ENCODE measurements at places on chromosomes 1 and 21.

GRCh38 chr1:182635871-182636270 lies 31.7 kb upstream of the RGS16 start:
- H3K27me3 ChIP-seq, result peaks cover 4% of the 10 kb centered on the region
- H3K36me3 ChIP-seq, result no peaks in the 10 kb centered on the region
- no peak for DNase-seq
- no peak overlapping the region for H3K27ac ChIP-seq

- peaks cover 43% of the 10 kb centered on the region for H3K4me1 ChIP-seq
- H3K4me3 ChIP-seq, result peak overlapping the region; percentile 97
- H3K27me3 ChIP-seq, result no peaks in the 10 kb centered on the region
These were observed 3.3 kb downstream of the AMPD2 start for GRCh38 chr1:109622895-109623294.

DNA sequence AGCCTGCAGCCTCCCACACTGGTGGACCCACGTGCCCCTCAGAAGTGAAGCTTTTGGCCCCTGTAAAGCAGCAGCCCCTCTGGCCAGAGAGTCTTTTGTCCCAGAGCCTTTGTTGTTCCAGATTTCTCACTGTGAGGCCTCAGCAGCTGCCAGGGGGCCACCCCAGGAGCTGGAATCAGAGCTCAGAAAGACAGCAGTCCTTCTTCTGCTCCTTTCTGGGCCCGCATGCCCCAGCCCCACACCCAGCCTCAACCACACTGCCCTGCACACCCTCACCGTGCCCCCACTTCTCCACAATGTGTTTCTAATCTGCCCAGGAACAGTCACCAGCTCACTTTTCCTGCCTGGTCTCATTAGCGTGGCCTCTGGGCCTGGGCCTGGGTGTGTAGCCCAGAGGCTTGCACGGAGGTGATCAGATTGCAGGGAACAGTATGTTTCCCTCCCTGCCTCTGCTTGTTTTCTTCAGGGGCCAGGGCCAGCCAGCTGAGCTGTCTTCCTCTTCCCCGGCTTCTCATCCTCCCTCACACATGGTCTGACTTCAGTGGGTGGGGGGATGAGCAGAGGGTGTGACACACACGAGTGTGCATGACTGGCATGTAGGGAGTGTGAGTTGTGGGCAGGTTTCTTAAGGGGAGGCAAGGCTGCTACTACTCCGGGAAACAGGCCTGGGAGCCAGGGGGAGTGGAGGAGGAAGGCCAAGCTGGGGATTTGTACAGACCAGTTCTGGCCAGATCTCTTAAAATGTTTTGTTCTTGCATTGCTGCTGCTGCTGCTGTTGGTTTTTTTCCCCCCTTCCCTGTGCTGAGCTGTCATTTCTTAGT lies 82.5 kb upstream of the ZNF648 start:
- DNase-seq, result no peak
- H3K4me1 ChIP-seq, result peaks cover 7% of the 10 kb centered on the region
- no peaks in the 10 kb centered on the region for H3K36me3 ChIP-seq
- no peak overlapping the region for H3K27ac ChIP-seq

DNA sequence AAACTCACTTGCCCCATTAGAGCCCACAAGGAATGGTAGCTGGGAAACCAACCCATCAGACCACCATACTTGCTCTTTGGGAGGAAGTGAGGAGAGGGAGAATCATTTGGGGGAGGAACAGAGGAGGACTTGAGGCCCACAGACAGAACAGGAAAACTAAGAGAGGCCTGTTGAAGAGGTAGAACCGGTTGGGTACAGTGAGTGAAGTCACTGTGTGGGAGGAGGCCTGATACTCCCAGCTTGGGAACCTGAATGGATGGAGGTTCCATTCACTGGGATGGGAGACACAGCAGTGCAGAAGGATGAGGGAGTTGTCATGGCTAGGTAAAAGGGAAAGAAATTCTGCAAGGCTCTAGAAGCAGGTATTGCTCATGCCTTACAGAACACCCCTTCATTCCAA lies 63.4 kb upstream of the PSEN2 start:
- H3K27ac ChIP-seq, result no peak overlapping the region
- H3K4me3 ChIP-seq, result no peak overlapping the region
- DNase-seq, result no peak

DNA sequence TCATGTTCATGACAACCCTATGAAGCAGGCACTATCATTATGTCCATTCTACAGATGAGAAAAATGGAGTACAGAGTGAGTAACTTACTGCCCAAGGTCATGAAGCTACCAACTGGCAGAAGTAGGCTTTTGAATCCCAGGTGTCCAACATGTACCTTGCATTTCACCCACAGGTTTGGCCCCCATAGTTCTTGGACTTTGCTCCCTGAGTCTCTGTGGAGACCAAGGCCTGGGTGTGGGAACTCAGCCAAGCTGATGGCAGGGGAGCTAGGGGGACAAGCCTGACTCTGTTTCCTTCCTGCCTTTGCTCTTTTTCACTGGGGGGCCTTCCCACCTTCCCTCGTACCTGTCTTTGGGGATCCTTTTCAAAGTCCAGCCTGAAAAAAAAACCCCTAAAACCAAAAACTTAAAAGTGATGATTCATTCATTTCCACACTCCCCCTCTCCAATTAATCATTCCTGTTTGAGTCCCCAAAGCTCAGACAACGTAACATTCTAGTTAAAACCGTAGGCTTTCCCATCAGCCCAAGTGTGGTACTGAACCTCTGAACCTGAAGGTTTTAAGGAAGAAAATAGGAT lies 8.5 kb upstream of the TTC22 start:
- H3K36me3 ChIP-seq, result no peaks in the 10 kb centered on the region

- peaks cover 7% of the 10 kb centered on the region for H3K27me3 ChIP-seq
- no peak overlapping the region for H3K4me3 ChIP-seq
- DNase-seq, result no peak
- no peak overlapping the region for H3K27ac ChIP-seq
- H3K4me1 ChIP-seq, result no peaks in the 10 kb centered on the region
- peaks cover 2% of the 10 kb centered on the region for H3K36me3 ChIP-seq
These were observed 610.7 kb downstream of the PLPP3 start for GRCh38 chr1:55968661-55969060.

DNA sequence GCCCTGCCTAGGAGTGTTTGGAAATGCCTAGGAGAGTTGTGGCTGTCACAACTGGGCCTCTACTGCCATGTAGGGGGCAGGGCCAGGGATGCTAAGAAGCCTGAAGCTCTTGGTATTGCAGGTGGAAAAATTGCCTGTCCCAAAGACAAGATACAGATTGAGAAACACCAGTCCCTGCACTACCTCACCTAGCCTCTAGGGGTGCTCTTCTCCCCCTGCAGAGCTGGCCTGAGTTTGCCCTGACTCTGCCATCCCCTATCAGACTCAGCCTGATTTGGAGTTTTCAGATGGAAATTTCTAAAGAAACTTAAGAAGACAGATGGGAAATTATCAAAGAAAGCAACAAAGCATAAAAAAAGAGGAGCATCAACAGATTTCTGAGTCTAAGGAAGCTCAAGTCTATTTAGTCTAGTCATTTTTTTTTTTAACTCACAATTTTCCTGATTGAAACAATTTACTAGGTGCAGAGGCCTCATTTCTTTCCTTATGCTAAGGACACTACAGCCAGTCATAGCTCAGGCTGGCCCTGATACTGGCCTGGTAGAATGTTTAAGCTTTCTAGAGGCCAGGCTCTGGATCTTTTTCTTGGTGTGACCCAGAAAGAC lies 61.4 kb upstream of the LRRN2 start:
- DNase-seq, result peak; percentile 53
- H3K27me3 ChIP-seq, result peaks cover 4% of the 10 kb centered on the region
- H3K4me1 ChIP-seq, result no peaks in the 10 kb centered on the region
- no peak overlapping the region for H3K4me3 ChIP-seq

DNA sequence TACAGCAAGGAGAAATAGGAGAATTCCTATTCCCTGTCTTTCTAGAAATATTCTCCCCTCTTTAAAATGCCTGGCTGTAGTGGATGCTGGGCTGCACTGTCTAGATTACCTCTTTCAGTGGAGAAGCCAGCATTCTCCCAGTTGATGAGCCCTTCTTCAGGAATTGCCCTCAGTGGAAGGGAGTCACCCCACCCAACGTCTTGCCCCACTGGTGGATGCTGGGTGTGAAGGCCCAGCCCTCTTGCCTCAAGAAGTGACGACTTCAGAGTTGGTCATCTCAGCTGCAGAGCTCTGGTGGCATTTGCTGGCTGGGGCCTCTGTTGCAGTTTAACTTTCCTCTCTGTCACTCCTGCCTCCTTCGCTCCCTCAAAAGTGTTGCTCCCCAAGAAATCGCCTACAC lies 248.2 kb downstream of the ATG4C start:
- DNase-seq, result no peak
- H3K27ac ChIP-seq, result no peak overlapping the region
- H3K36me3 ChIP-seq, result peaks cover 5% of the 10 kb centered on the region
- peaks cover 9% of the 10 kb centered on the region for H3K27me3 ChIP-seq

DNA sequence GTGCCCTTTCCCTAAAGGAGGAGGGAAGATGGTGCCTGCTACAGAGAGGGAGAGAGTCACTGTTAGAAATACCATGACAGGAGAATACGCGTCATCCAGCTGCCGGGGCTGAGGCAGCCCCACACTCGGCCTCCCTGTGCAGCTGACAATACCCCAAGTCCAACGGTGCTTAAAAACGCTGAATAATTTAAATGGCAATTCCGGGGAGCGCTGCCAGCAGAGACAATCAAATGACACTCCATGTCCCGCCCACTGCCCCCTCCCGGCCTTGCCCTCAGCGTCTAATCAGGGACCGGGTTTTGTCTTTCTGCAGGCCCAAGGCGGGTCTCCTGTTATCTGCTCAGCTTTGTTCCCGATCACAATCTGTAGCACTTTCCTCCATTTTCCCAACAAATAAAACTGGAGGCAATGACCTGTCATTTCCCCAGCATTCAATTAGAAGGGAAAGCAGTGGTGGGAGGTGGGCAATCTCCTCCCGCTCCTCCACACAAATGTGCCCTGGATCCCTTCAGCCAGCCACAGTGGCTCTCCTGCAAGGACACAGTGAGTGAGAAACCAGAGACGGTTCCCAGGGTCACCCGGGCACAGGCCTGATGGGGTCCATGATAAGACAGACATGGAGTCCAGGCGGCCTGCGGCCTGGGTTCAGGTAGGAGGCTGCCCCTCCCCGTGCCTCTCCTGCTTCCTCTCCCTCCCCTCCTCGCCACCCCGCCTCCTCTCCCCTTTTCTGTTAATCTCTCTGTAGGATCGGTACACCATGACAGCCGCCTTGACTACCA lies 42.7 kb upstream of the AJAP1 start:
- no peak overlapping the region for H3K4me3 ChIP-seq
- no peaks in the 10 kb centered on the region for H3K4me1 ChIP-seq
- H3K27me3 ChIP-seq, result peaks cover 5% of the 10 kb centered on the region
- no peaks in the 10 kb centered on the region for H3K36me3 ChIP-seq
- DNase-seq, result no peak

DNA sequence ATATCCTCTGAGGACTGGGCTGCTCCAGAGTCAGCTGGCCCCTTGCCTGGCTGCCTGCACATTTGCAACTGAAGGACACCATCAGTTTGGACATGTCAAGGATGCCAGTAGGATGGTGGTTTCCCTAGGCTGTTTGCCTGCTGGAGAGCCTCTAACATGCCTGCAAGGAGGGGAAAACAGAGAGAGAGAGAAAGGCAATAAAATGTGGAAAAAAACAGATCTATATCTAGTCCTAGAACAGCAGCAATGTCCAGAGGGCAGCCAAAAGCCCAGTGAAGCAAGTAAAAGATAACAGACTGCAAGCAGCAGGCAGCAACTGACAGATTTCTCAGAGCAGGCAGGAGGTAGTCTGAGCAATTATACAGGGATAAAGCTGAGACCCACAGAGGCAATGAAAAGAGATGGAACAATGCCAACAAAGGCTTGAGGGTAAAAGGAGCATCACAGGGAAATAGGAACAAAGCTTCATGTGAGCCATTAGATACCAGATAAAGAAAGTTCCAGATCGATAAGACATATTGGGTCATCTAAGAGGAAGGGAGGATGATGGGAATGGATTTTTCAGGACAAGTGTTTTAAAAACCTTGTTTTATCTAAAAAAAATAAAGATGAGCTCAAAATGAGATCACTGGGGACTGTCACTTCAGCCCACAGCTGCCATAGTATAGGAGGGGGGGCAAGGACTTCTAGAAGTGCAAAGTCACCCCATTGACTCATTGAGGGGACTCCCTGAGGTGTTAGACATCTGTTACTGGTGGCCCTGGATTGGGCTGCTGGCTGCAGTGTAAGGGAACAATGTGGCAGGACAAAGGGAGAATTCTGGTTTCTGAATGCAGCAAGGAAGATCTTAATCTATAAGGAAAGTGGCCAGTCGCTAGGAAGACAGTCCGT lies 38.6 kb upstream of the GADD45A start:
- no peaks in the 10 kb centered on the region for H3K4me1 ChIP-seq
- H3K27me3 ChIP-seq, result no peaks in the 10 kb centered on the region
- H3K4me3 ChIP-seq, result no peak overlapping the region
- no peak for DNase-seq
- no peaks in the 10 kb centered on the region for H3K36me3 ChIP-seq

DNA sequence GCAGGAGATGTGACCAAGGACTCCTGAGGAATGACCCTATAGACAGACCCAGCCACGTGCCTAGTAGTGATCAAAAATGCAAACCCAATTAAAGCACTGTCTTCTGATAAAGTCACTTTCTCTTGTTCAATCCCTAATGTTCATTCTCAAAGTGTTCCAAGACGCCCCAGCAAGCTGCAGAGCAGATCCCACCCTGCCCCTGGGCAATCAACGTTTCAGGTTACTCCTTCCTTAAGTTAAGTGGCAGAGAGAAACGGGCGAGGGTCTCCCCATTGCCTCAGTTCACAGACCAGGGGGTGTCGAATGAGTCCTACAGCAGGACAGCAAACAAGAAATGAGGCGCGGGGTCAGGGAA lies 699 bp upstream of the RGS2 start:
- DNase-seq, result no peak
- peak overlapping the region; percentile 99 for H3K4me3 ChIP-seq
- H3K36me3 ChIP-seq, result peaks cover 4% of the 10 kb centered on the region
- H3K27me3 ChIP-seq, result peaks cover 2% of the 10 kb centered on the region
- peak overlapping the region; percentile 93 for H3K27ac ChIP-seq

DNA sequence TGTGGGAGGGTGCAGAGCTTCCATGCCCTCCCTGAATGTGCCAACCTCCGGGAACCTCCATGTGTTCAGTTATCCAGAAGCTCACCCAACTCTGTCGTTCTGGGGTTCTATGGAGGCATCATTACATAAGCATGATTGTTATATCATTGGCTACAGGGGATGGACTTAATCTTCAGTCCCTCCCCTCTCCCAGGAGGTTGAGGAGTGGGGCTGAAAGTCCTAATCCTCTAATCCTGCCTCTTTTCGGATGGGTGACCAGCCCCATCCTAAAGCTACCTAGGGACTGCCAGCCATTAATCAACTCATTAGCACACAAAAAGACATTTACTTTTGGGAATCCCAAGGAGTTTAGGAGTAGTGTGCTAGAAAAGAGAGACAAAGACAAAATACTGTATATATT lies 32.0 kb upstream of the PSEN2 start:
- no peaks in the 10 kb centered on the region for H3K4me1 ChIP-seq
- H3K4me3 ChIP-seq, result no peak overlapping the region
- DNase-seq, result no peak
- no peaks in the 10 kb centered on the region for H3K27me3 ChIP-seq
- H3K27ac ChIP-seq, result peak overlapping the region; percentile 41

- no peaks in the 10 kb centered on the region for H3K27me3 ChIP-seq
- no peak overlapping the region for H3K4me3 ChIP-seq
- no peaks in the 10 kb centered on the region for H3K4me1 ChIP-seq
These were observed 563.0 kb upstream of the NEGR1 start for GRCh38 chr1:72845381-72845780.
